Dorsolateral prefrontal cortex (tissue), 122 donors: ENCODE measurements at places on chromosomes 3 and 15. TPM values are rescaled to one million over a fixed set of nuclear protein-coding genes. Genes with fewer than 3 reads are reported as not detected.

SLC22A14 gene
- 2.8 TPM for total RNA-seq

PRRT3 gene
- 37.5 TPM for total RNA-seq

TXNRD3 gene
- total RNA-seq, result 10.6 TPM

GADL1 gene
- not detected for total RNA-seq

RBP2 gene
- total RNA-seq, result not detected

NR2E3 gene
- not detected for total RNA-seq
